NCI-H1436 (cell line): ENCODE measurements at places on chromosomes 7 and 10.
A peak's percentile ranks its signal among the peaks of the same experiment; 100 is the strongest.

DNA sequence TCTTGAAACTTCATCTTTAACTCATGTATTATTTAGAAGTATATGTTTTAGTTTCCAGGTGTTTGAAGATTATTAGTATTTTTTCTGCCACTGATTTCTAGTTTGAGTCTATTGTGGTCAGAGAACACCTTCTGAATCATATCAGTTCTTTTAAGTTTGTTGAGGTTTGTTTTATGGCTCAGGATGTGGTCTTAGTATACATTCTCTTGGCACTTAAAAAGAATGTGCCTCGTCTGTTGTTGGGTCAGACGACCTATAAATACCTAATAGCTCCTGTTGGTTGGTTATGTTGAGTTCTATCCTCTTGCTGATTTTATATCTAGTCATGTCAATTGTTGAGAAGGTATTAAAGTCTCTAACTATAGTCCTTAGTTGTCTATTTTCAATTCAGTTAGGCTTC lies 15.9 kb downstream of the TDRD1 start:
- DNase-seq, result no peak

- no peak for DNase-seq
These were observed 9.8 kb downstream of the NKX6-2 start for GRCh38 chr10:132776186-132776585.

- DNase-seq, result no peak
These were observed 185.0 kb downstream of the CREB5 start for GRCh38 chr7:28597284-28597683.

GRCh38 chr7:45384499-45384898 lies 189.7 kb upstream of the ADCY1 start:
- no peak for DNase-seq

DNA sequence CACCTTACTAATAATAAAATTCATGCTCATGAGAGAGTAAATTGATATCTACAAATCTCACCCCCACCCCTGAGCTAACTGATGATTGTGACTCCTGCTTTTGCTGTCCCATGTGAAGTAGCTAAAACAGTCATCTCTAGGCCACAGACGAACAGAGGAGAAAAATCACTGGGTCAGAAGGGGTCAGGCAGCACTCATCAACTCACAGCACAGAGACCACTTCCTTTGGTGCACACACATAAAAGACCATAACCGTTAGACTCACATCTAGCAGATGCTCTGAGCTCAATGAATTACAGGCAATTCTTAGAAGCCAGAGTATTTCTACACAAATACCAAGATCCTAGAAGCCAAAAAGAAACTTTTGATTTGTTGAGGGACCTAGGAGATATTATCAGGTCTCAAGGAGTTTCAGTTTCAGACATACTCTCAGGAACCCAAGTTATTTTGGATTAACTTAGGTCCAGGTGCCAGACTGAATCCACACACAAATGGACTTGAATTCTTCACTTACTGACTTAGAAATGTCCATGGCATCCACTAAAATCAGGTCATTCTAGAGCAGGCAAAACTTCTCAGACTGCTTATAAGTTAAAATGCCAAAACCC lies 65.0 kb upstream of the TES start:
- no peak for DNase-seq

DNA sequence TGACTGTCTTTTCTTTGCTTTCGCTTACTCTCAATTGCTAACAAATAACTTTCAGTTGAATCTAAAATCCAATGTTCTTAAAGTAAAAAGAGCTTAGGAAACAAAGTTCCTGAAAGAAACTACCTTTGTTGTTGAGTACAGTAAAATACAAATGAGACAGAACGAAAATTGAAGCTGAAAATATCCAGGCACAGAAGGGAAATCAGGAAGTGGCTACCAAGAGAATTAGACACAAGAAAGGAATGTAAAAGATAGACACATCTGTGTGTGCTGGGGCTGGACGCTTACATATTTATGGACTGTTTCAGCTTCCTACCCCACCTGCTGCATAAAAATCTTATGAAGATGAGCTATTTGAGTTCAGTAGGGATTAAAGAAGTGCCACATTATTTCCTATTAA lies 161.7 kb upstream of the PLXDC2 start:
- no peak for DNase-seq

DNA sequence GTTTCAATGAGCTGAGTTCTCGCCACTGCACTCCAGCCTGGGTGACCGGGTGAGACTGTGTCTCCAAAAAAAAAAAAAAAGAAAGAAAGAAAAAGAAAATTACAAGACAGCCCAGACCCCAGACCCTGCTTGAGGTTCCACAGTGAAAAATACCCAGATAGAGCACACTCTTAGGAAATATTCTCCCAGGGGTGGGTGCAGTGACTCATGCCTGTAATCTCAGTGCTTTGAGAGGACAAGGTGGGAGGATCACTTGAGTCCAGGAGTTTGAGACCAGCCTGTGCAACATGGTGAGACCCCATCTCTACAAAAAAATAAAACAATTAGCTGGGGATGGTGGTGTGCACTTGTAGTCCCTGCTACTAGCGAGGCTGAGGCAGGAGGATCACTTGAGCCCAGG lies 41.1 kb upstream of the GTF2IRD1 start:
- no peak for DNase-seq

GRCh38 chr7:50771120-50772002 lies 11.3 kb downstream of the GRB10 start:
- no peak for DNase-seq

DNA sequence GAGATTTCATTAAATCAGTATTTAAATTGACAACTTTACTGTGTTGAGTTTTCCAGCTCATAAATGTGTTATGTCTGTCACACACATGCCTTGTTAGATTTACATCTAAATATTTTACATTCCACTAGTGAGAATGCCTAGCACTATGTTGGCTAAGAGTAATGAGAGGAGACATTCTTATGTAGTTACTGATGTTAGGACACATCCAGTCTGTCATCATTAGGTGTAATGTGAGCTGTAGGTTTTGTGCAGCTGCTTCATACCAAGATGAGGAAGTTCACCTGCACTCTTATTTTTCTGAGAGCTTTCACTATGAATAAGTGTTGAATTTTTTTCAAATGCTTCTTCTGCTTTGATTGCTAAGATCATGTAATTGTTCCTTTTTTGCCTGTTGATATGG lies 218.0 kb upstream of the IGFBP3 start:
- no peak for DNase-seq

DNA sequence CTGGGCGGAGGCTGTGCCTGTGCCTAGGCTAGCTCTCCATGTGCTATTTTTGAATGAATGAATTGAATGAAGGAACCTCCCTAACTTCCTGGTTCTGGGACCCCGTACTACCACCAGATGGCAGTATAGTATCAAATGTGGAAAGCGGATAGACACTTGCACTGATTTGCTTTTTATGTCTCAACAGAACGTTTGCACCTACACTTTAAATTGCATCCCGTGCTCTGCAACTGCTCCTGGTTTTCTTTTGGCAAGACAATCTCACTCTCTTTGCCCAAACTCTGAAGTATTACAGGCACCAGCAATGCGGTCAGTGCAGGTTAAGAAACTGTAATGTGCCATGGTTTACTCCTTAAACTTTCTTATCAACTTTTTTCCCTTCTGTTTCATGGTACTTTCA lies 6.5 kb downstream of the FZD8 start:
- DNase-seq, result peak; percentile 57

GRCh38 chr7:31408140-31408729 lies 67.7 kb upstream of the NEUROD6 start:
- DNase-seq, result no peak

- DNase-seq, result no peak
These were observed 3.7 kb downstream of the NOD1 start for GRCh38 chr7:30474893-30475292.

GRCh38 chr7:75611557-75612178 lies 119.5 kb downstream of the SPDYE5 start:
- DNase-seq, result no peak

DNA sequence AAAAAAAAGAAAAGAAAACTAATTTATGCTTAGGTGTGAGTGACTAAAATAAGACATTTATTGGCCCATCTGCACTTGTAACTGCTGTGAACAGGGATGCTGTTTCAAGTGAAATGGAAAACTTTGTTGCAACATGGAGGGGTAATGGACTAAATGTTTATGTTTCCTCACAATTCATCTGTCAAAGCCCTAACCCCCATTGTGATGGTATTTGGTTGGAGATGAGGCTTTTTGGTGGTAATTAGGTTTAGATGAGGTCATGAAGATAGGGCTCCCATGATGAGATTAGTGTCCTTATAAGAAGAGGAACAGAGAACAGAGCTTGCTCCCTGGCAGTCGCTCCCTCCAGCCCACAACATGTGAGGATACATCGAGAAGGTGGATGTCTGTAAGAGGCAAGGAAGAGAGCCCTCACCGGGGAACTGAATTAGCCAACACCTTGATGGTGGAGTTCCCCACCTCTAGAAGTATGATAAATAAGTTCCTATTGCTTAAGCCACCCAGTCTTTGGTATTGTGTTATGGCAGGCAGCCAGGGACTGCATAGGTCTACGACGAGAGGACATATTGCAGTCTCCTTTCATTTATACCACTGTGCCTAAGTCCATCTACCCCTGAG lies 28.6 kb upstream of the VCL start:
- no peak for DNase-seq

DNA sequence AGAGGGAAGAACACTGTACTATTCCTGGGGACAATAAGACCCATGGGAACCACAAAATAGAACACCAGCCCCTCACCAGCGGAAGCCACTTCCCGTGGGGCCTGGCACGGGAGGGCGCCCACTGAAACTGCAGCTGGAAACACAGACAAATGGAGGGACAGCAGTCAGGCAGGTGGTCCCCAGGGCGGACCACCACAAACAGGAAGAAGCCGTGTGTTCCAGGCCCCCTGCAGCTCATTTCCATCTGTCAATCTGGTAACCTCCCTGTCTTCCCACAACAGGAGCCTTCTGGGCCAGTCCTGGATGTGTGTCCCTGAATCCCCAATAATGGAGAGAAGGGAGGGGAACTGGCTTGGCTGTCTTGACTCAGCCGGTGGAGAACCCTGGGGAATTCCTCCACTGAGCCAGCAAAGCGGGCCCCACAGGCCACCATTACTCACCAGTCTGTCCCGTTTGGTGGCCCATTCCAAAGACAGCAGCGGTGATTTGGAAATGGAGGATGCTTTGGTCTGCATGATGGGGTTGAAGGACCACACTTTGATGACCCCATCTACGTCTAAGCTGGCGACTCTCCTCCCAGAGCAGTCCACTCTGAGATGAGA lies 16.7 kb downstream of the WDR91 start:
- DNase-seq, result no peak

- DNase-seq, result no peak
These were observed 27.8 kb downstream of the ABI1 start for GRCh38 chr10:26832960-26833359.

DNA sequence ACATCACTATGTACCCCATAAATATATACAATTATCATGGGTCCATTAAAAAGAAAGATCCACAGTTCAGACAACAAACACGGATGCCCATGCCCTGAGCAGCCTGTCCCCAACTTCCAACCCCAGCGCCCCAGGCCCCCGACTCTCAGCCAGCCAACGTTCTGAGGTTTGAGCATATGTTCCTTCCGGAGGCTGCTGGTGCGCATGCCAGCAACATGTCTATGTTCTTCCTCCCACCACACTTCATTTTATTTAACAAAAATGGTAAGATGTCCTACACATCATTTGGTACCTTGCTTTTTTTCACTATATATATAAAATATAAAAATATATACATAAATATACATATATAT lies 250.9 kb downstream of the MAD1L1 start:
- DNase-seq, result no peak

DNA sequence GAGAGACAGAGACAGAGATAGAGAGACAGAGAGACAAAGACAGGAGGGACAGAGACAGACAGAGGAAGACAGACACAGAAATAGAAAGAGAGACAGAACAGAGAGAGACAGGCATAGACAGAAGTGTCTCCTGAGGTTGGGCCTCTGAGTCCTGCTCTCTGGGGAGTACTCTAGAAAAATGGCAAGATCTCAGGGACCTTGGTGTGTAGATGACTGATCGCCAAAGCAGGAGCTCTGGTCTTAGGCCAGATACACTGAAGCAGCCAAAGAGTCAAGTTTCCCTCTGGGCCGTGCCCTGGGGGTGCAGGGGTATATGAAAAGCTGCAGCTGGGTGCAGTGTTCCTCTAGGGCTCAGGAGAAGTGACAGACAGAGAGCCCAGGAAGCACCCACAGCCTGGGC lies 176.6 kb upstream of the TNS3 start:
- no peak for DNase-seq

- no peak for DNase-seq
These were observed 295.9 kb downstream of the PTEN start for GRCh38 chr10:88159127-88159829.
